ENCODE measurements at places on chromosomes 16 and 17.

DNA sequence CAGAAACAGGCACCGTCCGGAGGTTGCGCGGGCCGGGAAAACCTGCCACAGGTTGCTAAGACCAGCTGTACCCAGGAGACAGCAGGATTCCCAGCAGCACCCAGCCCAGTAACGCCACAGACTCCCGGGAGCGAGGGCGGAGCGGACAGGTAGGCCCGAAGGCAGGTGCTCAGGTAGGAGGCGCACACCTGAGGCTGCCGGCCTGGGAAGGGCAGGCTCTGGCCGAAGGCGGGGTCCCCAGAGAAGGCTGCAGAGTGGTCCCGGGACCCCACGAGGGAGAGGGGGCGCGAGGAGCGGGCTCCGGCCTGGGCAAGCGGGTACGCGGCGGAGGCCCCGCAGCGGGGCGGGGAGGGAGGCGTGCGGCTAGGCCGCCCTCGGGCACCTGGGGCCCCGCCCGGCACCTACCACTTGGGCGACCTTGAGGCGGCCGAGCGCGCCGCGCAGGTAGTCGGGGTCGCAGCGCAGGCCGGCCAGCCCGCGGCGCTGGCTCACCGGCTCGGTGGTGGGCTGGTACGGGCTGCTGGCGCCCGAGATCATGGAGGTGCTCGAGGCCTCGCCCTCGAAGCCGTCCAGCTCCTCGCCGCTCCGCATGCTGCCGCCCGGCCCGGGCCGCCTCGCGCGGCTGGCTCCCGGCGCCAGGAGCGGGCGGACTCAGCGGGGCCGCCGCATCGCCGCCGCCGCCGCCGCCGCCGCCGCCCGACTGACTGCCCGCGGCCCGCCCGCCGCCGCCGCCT is 441 bp downstream of the CMTM4 start:
- DNase-seq = no peak

- no peak for DNase-seq
Measured at GRCh38 chr16:54425681-54426552, 139.3 kb upstream of the IRX3 start.

DNA sequence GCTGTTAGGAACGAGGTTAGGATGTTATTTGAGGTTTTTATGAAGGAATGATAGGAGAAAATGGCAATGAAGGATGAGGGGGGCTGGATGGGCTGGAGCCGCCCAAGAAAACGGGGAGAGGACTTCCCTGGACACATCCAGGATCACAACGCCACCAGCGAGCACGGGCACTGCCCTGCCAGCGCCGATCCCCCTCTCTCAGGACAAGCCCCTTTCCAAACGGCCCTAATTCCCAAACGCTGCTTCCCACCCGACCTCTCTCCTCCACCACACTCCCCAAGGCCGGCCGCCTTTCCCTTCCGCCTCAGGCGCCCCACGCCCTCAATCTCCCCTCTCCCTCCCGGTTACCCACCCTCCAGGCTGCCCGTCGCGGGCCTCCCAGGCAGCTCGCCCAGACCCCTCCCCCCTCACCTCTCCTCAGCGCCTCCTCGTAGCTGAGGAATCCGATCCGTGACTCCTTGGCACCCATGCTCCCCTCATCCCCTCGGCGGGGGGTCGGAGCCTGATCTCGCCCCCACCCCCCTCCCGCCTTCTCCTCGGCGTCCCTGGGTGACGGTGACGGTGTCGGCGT is 377 bp downstream of the USP32 start:
- DNase-seq = no peak

DNA sequence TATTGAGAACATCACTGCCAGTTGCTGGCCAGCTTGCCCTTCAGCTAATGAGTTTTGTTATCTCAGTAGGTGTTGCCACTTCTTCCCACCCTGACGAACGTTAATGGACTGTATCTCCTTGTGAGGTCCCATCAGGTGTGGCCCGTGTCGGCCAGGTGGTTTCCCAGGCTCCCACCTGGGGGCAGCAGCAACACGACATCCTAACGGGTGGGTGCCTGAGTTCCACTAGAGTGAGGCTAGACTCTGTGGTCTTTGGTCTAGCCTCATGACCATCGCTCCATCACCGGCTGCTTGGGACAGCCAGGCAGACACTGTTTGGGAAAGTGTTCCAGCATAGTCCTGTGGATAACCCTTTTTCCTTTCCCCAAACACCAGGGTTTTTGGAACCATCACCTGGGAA is 45.6 kb upstream of the LCMT1 start:
- DNase-seq = no peak

DNA sequence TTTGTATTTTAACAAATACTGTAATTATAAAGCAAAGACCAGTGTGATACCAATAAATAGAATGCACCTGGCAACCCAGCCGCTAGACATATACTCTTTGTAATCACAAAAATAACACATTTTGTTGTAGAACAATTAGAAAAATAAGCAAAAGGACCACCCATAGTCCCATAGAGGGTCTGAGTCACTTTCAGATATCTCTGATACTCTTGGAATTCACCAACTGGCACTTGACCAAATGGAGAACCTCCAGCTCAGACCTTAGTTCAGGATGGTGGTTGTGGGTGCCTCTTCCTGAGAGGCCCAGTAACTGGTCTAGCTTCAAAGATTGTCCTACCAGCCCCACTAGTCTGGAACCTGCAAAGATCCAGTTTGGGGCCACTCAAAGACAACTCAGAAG is 789 bp upstream of the TERF2 start:
- no peak for DNase-seq

- no peak for DNase-seq
Measured at GRCh38 chr16:77843405-77843804, 55.0 kb downstream of the VAT1L start.

GRCh38 chr16:1912215-1912543 is 6.0 kb downstream of the HS3ST6 start:
- DNase-seq = no peak

DNA sequence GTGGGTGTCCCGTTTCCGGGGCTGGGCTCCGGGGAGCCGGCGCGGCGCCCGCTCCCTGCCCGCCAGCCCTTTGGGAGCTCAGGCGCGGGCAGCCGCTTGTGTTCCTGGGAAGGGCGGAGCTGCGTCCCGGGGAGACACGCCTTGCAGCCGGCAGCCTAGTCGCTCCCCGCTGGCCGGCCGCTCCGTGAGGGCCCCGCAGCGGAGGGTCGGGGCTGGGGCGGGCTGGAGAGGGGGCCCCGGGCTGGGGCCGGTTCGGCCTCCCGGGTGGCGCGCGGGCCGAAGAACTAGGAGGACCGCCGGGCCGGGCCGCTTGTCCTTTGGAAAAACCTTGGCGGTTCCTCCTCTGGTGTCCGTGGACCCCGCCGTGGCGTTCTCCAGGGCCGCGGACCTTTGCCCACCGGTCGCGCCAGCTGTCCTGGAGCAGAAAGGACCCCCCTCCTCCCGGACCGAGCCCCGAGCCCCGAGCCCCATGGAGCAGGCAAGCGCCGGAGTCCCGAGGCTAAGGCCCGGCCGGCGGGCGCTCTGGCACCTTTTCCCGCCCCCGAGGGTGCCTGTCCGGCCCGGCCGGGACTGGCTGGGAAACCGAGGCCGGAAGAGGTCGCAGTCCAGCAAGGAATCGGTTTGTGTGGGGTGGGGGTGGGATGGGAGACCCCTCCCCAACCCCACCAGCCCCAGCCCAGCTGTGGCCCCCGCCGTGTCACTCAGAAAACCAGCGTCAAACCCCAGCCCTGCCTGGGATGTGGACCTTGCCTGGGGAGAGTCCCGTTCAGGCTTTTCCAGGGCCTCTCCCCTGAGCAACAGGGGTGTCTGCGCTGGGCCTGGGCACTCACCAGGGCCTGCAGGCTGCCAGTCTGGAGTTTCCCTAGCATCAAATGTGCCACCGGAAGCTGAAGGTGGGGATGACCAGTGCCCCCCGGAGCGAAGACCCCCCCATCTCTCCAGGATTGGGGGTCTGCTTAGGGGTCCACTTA is 6.8 kb upstream of the TBC1D3B start:
- no peak for DNase-seq

- peak; percentile 100 for DNase-seq
Measured at GRCh38 chr16:72093448-72094265, at the start of the genes DHX38 and TXNL4B. TSS of gene DHX38 (plus strand) at chr16:72093847. CDS start at chr16:72096158, 2,311 bp downstream. TSS of gene TXNL4B (minus strand) at chr16:72093620. CDS start at chr16:72090749, 2,871 bp downstream.

- DNase-seq = no peak
Measured at GRCh38 chr16:84274515-84274914, 20.2 kb upstream of the WFDC1 start.

GRCh38 chr16:88782454-88783390 is 2.3 kb downstream of the PIEZO1 start:
- DNase-seq = no peak

DNA sequence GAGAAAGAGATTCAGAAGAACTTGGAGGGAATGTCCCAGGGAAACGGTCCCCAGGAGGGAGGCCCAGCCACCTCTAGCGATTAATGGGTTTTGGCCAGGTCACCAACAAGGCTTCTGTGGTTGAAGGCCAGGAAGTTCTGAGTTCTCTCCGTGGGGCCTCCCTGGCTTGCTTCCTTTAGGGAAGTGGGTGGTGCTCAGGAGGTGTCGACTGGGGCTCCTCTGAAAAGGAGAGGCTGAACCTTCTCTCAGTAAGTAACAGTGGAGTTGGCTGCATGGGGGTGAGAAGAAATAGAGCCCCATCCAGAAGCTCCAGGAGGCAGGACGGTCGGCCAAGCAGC is 77.1 kb upstream of the GSE1 start:
- DNase-seq = no peak

DNA sequence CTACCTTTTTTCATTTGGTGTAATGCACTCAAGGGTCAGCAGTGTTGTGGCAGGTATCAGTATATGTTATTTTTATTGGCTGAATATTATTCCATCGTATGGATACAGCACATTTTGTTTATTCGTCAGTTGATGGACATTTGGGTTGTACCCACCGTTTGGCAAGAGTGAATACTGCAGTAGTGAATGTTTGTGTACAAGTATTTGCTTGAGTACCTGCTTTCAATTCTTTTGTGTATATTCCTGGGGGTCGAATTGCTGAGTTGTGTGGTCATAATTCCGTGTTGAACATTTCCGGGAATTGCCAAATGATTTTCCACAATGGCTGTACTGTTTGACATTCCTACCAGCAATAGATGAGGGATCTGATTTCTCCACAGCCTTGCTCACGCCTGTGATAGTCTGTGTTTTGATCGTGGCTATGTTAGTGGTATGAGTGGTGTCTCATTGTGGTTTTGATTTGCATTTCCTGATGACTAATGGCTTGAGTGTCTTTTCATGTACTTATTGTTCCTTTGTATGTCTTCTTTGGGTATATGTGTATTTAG is 108.4 kb downstream of the OR1D5 start:
- no peak for DNase-seq

GRCh38 chr17:73288534-73289302 is 23.1 kb downstream of the CDC42EP4 start:
- no peak for DNase-seq

- DNase-seq = no peak
Measured at GRCh38 chr17:9021992-9022572, 772 bp downstream of the NTN1 start.

GRCh38 chr17:45018848-45019711 is 32.4 kb downstream of the DCAKD start:
- no peak for DNase-seq

DNA sequence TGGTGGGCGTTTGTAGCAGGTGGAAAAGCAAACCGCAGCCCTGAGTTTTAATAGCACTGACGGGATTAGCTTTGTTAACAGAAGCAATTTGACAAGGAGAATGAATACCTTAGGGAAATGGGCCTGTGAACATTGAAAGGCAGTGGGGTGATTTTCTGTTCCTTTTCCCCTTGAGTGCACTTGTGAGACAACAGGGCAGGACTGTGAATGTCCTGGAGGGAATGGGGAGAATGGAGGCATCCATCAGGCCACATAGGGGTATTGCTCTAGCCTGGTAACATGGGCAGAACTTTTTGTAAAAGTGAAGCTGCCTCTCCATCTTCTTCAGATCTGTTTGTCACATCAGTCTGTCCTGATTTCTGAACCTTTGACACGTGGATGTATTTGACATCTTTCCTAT is 26.2 kb downstream of the USP43 start:
- DNase-seq = no peak

DNA sequence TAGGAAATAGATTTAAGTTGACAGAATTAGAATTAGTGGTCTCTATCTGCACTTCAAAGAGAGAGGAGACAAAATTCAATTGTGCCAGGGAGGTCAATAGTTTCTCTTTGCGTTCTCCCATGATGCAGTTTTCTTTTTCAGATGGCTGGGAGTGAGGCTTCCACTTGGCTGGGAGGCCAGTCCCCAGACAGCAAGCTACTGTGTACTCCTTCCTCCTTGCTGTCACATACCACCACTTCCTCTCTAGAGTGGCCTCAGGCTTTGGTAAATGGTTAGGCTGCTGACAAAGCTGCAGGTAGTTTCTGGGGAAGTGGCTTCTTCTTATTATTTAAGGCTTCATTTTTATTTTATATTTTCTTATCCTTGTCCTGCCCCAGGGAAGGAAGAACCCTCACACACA is 106.2 kb upstream of the HS3ST4 start:
- DNase-seq = no peak

DNA sequence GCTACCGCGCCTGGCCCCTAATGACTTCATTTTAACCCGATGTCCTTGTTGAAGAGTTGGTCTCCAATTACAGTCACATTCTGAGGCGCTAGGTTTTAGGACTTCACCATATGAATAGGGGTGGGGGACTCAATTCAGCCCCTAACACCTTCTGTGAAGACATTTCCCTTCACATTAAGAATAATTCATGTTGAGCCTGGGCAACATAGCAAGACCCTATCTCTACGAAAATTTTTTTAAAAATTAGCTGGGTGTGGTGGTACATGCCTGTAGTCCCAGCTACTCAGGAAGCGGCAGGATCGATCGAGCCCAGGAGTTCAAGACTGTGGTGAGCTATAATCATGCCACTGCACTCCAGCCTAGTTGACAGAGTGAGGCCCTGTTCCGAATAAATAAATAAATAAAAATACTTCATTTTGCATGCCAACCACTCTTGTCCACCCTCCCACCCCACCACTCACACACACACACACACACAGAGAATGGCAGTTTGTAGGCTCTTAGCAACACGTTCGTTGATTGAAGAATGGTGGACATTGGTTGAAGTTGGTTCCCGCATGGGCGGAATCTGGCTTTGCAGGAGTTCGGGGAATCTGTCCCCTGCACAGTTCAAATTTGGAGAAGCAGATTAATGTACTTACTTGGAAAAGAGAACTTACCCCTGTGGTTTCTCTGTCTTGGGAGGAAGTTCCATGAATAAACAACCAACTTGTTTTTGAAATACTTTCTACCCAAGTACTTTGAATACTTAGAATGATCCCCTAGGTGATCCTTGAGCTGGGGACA is 27.8 kb upstream of the TVP23A start:
- DNase-seq = no peak

DNA sequence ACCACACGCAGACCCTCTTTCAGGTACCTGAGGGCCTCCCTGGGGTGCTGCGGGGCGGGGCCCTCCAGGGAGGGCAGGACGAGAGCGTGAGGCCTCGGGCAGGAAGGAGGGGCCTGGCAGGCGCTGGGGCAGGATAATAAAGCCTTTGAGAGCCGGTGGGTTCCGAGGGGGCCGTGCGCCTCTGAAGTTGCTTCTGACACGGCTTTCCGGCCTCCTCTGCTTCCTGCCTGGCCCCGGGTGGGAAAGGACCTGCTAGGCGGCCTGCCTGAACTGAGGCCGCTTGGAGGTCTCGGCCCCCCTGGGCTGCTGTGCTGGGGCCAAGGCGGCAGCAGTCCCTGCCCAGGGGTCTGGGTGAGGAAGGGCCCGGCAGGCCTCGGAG is 10.4 kb downstream of the CENPX start:
- DNase-seq = no peak
